RWPE1 (cell line): ENCODE measurements at places on chromosomes 4 and X.
A peak's percentile ranks its signal among the peaks of the same experiment; 100 is the strongest.

GRCh38 chr4:139416073-139416673 lies 37.7 kb upstream of the RAB33B start:
- peak; percentile 25 for DNase-seq

- no peak for DNase-seq
Observed at GRCh38 chr4:87532109-87532508, 2.9 kb upstream of the SPARCL1 start.

GRCh38 chr4:1266881-1267763 lies 18.2 kb upstream of the CTBP1 start:
- DNase-seq: no peak

- no peak for DNase-seq
Observed at GRCh38 chr4:118783887-118784286, 52.0 kb downstream of the SEC24D start.

- no peak for DNase-seq
Observed at GRCh38 chr4:77821775-77822174, 2.6 kb upstream of the CNOT6L start.

- no peak for DNase-seq
Observed at GRCh38 chr4:128161138-128161537, 100.0 kb downstream of the LARP1B start.

GRCh38 chrX:141903400-141904155 lies at the start of gene MAGEC1:
Gene MAGEC1 (plus strand): TSS chrX:141903894. CDS start chrX:141905073, 1,179 bp downstream.
- DNase-seq: no peak

DNA sequence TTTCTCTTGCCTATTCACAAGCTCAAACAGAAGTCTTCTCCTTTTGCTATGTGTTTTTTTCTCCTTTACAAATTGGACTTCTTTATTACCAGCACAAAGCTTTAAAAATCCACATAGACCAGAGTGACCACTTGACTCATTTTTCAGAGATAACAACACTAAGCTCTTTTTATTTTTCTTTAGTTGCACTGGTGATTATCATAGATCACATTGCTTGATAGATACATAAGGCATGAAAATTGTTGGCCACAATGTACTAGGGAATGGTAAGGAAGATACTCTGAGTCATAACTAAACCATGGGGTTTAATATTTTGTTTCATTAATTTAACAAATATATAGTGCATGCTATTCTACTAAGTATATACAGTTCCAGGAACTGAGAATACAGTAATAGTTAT lies 159.0 kb downstream of the GASK1B start:
- DNase-seq: no peak

GRCh38 chr4:80489798-80490197 lies 154.3 kb downstream of the CFAP299 start:
- DNase-seq: no peak

DNA sequence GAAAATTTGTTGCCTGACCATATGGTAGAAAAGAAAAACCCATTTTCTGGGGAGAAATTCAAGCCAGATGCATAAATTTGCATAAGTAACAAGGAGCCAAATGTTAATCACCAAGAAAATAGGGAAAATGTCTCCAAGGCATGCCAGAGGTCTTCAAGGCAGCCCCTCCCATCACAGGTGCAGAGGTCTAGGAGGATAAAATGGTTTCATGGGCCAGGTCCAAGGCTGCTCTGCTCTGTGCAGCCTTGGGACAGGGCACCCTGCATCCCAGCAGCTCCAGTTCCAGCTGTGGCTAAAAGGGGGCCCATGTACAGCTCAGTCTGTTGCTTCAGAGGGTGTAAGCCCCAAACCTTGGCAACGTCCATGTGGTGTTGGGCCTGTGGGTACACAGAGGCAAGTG lies 200.0 kb downstream of the LARP7 start:
- DNase-seq: no peak

DNA sequence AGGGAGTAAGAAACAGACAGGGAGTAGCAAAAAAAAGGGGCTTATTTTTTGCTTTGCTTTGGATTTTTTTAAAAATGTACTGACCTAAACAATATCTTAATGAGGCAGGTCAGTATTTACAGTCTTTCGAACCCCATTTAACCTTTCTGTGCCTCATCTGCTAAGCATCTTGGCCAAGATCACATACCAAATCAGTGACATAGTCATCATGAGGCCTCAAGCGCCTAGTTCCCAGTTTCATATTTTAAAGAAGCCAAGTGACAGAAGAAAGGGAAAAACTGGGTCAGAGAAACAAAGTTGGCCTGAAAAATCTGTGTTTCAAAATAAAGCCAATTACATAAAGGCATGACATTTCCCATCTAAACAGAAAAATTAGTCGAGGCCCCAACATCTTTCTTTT lies 94.6 kb upstream of the WDR44 start:
- DNase-seq: no peak

DNA sequence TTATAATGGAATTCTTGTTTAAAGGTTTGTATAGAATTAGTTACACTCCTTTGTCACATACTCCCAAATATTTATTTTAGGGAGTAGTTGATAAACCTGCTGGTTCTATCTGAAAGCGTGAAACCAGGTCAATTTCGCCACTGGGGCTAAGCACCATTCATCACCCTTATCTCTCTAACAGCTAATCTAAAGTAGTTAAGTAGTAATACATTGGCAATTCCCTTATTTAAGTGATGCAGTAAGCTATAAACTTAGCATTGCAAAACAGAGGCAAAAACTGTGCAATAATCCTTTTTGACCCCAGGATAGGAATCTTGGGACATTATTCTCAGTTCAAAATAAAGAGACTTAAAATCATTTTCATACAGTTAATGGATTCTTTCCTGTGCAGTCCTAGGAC lies 33.7 kb upstream of the PTPN13 start:
- no peak for DNase-seq

GRCh38 chr4:28351102-28351501 lies 1490.5 kb downstream of the STIM2 start:
- no peak for DNase-seq

GRCh38 chr4:17781300-17782287 lies at the start of gene FAM184B:
Gene FAM184B (minus strand): TSS chr4:17781621. CDS start chr4:17781299, 322 bp downstream.
- no peak for DNase-seq

GRCh38 chrX:16873106-16873505 lies 2.9 kb upstream of the RBBP7 start:
- DNase-seq: no peak

DNA sequence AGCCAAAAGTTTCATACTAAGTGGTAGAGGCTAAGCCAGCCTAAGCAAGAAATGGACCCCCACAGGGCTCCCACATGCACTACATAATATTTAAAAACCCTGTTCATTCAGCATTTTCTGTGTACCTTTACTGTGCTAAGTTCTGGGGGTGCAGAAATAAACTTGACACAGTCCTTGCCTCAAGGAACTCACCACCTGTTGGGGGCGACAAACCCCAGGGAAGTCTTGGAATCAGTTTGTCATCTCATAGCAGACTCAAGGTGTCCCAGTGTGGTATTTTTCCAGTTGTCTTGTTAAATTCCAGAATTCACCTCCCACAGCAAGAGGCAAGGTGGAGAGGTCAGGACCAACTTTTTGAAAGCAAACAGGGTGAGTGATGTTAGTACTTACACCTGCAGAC lies 43.1 kb downstream of the ATG4A start:
- no peak for DNase-seq

GRCh38 chr4:13118633-13119032 lies 365.5 kb downstream of the RAB28 start:
- DNase-seq: no peak

GRCh38 chr4:153877898-153878297 lies 89.0 kb upstream of the SFRP2 start:
- DNase-seq: no peak

- DNase-seq: no peak
Observed at GRCh38 chrX:439719-440118, 53.0 kb upstream of the PPP2R3B start.

- no peak for DNase-seq
Observed at GRCh38 chr4:104524026-104524425, 29.3 kb upstream of the CXXC4 start.

DNA sequence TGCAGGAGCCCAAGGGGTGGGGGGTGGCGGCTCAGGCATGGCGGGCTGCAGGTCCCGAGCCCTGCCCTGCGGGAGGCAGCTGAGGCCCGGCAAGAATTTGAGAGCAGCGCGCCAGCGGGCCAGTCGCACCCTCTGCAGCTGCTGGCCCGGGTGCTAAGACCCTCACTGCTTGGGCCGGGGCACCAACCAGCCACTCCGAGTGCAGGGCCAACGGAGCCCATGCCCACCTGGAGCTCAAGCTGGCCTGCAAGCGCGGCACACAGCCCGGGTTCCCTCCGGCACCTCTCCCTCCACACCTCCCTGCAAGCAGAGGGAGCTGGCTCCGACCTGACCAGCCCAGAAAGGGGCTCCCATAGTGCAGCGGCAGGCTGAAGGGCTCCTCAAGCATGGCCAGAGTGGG lies 758.2 kb upstream of the INTU start:
- no peak for DNase-seq

DNA sequence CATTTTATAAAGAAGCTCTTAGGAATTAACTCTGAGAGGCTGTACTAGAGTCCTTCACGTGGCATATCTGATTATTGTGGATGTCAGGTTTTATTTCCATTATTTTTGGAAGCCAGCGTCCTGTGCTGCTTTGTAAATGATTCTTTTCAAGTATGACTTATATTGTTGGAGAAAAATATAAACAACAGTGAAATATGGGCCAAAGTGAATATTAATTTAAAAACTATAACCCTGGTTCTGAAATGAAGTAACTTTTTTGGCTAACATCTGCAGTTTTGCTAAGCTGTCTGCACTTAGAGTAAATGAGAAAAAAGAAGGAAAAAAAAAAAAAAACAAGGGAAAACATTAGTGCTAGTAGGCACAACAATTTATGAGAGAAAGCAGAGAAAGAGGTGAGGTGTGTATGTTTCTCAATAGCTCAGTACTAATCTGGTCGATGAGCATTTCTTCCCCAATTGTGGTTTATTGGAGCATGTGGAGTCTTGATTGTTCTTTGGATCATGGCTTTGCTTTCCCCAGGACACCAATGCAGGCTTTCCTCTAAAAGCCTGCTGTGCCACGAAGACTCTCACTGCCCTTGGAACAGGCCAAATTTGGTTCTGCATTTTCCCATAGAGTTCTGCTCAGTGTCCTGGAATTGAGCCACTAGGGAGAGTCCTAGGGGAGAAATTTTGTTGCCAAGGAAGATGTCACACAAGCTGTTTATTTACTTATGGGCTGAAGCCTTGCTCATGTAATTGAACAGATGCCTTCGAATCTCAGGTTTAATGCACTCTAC lies 273.3 kb downstream of the DKK2 start:
- no peak for DNase-seq

DNA sequence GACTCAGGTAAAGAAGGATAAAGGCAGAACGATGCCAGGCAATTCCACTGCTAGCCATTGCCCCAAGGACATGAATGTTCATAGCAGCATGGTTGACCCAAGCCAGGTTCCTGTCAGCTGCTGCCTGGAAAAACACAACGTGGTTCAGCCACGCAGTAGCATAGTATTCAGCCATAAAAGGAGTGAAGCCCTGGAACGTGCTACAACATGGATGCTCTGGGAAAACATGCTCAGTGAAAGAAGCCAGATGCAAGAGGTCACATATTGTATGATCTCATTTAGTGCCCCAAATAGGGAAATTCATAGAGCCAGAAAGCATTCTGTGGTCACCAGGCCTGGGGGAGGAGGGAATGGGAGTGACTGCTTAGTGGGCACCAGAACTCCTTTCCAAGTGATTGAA lies 129.8 kb downstream of the GPR143 start:
- DNase-seq: no peak

DNA sequence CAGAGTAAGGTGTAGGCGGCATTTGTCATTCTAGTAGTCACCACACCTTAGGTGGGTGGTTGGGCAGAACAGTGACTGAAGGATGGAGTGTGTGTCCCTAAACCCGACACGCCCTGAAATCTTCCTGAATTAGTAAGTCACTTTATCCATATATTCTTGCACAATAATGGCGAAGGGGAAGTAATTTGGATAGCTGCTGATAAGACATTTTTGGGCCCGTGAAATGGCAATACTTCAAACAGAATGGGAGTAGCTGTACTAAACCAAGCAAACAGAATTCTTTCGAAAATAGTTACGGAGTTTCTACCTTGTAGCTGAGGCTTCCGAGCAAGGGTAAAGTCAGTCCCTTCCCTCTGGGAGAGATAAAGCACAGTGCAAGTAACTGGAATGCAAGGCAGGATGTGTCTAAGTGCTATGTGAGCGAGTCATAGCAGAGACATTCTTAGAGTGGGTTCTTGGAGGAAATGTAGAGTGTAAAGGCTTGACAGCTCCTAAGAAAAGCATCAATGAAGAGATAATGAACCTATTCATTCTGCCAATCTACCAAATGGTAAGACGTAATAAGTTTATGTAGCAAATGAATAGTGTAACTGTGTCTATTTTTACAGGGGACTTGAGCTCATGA lies 72.8 kb downstream of the CLCN5 start:
- DNase-seq: peak; percentile 23

- no peak for DNase-seq
Observed at GRCh38 chr4:71255976-71256375, 82.8 kb upstream of the SLC4A4 start.

DNA sequence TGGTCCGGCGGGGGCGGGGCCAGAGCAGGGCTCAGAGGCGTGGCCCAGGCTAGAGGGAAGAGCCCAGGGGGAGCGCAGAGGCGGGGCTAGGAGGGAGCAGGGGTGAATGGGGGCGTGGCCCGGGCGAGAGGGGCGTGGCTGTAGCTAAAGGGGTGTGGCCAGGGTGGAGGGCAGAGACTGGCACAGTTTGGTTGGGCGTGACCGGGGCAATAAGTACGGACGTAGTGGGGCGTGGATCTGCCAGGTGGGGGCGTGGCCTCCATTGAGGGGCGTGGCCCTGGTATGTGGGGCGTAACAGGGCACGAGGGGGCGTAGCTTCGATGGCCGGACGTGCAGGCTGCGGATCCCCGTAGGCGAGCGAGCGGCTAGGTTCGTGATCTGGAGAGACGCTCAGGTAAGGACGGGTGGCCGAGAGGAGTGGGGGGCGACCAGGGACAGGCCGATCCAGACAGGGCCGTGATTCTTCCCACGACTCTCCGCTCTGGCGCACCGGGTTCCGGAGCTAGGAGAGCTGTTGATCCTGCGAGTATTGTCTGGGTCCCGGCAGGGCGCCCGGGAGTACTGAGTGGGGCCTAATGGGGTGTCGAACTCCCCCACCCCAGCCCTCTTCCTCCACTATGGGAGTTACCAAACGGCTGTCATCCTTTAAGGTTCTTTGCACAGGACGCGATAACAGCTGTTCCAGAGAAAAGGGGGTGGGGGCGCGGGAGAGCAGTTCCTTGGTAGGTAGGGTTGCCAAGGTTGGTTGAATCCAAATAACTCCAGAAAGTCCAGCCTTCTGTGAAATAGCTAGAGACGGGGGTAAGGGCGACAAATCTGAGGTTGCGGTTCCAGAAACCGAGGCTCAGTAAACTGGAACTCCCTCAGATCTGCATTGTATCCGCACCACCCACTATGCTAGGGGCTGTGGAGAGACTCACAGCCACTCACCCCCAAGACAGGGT lies at the start of gene CA5B:
Gene CA5B, plus strand, starts transcription at position 312 of the 944 bp plus-strand sequence. CDS start 11,754 bp downstream, outside the sequence.
- peak; percentile 89 for DNase-seq

DNA sequence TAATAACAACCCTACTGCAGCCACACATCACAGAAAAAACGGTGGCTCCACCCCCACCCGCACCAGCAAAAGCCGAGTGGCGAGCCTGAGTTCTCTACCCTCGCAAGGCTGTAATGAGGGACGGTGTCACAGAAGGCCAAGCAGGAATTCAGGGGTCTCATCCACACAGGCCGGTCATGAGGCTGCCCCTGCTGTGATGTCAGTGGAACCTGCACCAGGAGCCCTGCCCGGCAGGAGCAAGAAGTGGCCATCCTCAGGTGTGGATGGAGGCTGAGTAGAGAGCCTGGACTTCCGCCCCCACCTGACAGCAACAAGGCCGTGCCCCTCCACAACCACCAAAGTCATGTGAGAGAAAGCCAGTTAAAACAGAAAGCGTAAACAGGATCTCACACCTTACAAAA lies 20.6 kb downstream of the LYAR start:
- DNase-seq: no peak
